ENCODE measurements at places on chromosomes 2 and 18.
A peak's percentile ranks its signal among the peaks of the same experiment; 100 is the strongest.

DNA sequence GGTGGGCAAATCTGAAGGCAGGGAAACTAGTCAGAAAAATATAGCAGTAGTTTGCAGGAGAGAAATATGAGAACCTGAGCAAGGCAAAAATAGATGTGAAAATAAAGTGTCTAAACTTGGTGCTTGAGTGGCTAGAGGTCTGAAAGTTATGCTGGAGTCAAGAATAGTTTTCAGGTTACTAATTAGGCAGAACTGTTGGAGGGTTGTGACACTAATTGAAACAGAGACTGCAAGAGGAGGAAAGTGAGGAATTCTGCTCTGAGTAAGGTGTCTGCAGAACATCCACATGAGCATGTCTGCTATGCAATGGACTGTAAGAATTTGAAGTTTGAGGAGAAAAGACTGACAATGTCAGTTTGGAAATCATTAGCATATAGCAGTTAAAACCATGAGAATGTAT, 444.0 kb upstream of the LRRTM1 start:
- DNase-seq = no peak

GRCh38 chr18:49481317-49481716, 5.7 kb downstream of the C18orf32 start:
- no peak for DNase-seq

DNA sequence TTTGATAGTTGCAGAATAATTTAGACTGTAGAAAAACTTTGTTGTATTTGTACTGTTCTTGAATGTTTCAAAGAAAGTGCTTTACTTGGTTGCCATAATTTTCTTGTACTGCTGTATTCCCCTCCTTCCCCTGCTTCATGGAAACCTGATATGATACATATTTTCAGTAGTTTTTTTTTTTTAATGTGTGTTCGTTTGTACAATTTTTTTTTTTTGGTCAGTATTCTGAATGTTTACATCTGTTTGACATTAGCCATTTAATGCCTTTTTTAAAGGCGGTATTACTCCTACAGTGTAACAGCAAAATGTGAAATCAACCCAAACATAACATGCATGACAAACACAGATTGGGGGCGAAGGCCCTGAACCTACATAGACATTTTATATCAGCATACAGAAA, 172.3 kb downstream of the ASXL3 start:
- DNase-seq = no peak

DNA sequence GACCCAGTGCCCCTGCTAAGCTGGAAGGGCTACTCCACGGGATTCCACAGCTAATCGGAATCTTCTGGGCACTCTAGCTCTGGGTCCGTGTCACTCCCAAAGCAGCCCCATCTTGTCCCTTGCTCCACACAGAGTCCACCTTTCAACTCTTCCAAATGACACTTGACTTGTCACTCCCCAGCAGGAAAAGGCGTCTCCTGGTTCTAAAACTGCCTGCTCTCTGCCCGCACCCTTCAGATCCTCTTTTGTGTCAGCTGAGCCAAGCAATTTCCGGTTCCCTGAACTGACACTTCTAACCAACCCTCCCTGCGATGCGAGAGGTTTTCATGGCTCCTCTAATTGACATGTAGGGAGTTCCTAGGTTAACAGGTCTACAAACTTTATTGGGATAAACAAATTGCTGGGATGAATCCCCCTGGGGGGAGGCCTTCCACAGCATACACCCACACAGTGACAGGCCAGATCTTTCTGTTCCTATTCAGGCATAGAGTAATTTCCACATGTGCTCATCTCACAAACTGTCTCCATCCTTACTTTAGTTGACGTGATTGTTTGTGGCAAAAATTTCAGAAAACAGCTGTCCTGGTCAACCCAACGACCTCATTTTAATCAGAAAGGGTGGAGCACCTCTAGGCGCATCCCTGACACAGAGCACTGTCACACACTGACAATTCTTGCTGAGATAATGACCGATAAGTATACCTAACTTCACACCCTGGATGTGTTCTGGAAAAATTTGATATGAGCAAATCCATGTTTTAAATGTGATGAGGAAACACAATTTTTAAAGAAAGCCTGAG, 104.9 kb downstream of the RBMS1 start:
- DNase-seq = peak; percentile 60

- peak; percentile 51 for DNase-seq
These were observed 253.7 kb upstream of the THUMPD2 start for GRCh38 chr2:40032650-40033319.

DNA sequence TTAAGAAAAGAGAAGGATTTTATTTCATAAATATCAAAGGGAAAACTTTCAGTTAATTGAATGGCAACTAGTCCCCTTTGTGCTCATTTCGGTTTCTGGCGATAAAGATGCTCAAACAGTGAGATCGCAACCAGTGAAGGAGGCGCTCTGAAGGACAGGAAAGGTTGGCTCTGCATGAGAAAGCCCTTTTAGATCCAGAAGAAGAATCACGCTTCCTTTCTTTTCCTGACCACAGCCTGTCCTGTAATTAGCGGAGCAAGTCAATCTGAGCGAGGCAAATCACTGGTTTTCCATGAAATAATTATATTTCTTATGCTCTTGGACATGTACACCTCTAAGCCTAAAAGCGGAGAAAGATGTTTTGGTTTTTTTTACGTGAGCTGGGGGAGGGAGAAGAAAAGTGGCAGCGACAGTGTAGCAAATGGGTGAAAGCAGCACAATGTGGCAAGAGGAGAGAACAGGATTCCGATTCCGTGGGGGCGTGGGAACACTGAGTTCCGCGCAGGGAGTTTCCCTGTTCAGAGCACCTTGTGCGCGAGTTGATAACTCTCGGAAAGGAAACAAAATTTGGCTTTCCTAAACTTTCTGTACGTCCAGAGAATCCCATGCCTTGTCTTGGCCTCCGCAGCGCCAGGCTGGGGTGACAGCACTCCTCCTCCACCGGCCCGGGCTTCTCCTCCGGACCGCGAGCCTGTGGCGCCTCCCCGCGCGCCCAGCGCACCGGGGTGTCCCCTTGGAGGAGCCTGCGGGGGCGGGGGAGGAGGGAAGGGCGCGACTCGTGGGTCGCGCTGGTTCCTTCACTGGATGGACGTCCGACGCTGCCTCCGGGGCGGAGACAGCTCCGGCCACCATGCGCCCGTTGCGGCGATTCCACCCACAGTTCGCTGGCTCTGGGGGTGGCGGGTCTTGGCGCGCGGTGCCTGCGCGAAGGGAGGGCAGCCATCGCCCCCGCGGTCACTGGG, 620 bp upstream of the SLC9A2 start:
- DNase-seq = no peak

DNA sequence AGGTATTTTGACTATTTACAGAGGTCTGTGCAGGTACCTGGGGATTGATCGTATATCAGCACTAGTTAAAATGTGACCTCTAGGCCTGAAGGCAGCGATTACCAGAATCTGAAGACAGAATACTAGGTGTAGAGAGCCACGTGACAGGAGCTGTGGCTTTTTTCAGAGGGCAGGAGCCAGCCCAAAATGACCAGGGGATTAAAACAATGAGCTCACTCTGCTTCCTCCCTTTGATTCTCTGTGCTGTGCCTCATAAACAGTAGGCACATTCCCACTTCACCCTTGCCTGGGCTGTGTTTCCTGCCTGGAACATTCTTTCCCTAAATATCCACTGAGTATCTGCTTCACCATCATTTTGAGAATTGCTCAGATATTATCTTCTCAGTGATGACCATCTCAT, 15.2 kb downstream of the ITGAV start:
- DNase-seq = no peak

DNA sequence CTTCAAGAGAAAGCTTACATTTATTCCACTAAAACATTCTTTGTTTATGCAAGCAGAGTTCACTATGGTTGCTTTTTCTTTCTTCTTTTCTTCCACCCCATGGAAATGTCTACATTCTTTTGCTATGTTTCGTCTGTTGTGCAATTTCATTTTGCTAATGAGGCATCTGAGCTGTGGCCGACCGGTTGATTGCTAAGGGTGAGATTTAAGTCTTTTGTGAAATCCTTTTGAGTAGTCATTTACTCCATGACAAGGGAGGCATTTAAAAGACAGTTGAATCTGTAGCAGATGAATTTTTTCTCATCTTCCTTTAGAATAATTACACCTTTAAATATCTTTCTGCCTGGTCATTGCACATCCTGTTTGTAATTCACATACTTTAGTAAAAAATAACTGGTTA, 324.1 kb upstream of the THUMPD2 start:
- no peak for DNase-seq

- no peak for DNase-seq
These were observed 115.9 kb upstream of the FOSL2 start for GRCh38 chr2:28276807-28277206.

DNA sequence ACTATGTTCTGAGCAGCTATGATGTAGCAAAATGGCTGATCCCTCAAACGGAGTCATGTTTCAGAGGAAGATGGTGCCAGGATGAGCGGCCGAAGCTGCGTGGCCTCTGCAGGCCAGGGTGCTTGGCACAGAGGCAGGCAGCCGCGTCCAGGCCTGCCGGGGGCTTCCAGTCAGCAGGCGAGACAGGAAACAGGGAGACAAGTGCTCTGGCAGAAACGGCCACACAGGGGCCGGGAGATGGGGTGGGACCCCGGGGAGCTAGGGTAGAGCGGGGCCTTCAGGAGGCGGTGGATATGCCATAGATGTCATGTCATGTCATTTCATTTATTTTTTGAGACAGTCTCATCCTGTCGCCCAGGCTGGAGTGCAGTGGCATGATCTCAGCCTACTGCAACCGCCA, 50.7 kb downstream of the EIPR1 start:
- no peak for DNase-seq

DNA sequence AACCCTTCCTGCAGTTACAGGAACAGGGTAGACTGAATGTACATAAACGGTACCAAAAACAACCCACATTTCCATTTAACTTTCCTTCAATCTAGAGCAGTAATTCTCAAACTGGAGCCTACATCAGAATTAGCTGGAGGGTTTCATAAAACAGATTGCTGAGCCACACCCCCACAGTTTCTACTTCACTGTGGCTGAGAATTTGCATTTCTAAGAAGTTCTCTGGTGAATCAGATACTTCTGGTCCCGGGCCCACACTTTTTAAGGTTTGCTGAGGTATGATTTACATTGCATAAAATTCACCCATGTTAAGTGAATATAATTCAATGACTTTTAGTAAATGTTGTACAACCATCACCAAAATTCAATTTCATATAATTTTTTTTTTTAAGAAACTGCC, 113.7 kb downstream of the SRBD1 start:
- DNase-seq = peak; percentile 42

- DNase-seq = no peak
These were observed 221.6 kb downstream of the LPIN1 start for GRCh38 chr2:11967946-11968465.

- no peak for DNase-seq
These were observed 24.4 kb upstream of the RAB31 start for GRCh38 chr18:9683418-9684396.

GRCh38 chr2:3289971-3290370, 87.6 kb downstream of the EIPR1 start:
- no peak for DNase-seq

GRCh38 chr2:148930046-148930775, 55.2 kb downstream of the KIF5C start:
- DNase-seq = no peak

DNA sequence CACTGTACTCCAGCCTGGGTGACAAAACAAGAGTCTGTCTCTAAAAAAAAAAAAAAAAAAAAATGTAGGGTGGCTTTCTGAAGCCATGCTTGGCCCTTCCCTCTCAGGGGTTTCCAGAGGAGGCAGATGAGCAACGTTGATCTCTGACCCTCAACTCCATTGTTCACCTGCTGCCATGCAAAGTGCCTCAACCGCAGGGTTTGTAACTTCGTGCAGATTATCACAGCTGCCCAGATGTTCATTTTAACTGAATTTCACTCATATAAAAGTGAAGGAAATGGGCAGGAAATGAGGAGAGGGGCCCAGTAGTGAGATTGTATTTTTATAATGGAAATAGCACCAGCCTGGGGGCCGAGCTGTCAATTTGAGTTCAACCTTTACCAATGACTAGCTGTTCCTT, 14.9 kb upstream of the B3GNT2 start:
- DNase-seq = no peak

GRCh38 chr2:229087843-229088516, 183.1 kb downstream of the PID1 start:
- DNase-seq = no peak

- no peak for DNase-seq
These were observed 249.4 kb downstream of the HDAC4 start for GRCh38 chr2:239151201-239152131.

DNA sequence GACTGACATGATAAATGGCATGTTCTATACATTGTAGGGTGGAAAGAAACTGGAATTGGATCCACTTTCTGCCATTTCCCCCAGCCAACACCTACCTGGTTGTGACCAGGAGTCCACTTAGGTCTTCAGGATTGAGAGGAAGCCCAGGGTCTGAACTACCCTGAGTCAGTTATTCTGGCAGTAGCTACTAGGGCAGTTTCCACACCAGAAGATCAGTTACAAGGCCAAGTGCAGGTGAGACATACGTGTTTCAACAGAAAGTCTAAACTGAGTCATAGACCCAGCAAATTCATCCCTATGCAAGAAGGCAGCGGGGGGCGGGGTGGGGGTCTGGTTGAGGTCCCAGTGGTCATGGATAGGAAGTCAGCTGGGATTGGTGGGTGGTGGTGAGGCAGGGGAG, 21.9 kb downstream of the ANTXR1 start:
- no peak for DNase-seq

DNA sequence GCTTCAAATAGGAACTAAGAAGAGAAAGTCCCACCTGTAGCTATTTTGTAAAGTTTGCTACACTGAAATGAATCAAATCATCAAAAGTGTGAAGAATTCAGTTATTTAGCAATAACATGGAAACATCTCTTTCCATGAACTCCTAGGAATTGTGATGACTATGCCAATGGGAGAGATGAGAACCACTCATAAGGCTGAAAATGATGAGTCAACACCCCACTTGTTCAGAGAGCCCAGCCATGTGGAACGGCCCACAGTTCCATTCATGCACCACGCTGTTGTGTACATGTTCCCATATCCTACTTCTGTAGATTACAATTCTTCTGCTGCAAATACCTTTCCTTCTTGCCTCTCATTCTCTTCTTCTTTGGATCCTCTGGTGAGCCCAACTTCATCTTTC, 645.5 kb upstream of the ID2 start:
- DNase-seq = no peak

GRCh38 chr18:39349801-39350200, 1784.2 kb upstream of the CELF4 start:
- DNase-seq = no peak

DNA sequence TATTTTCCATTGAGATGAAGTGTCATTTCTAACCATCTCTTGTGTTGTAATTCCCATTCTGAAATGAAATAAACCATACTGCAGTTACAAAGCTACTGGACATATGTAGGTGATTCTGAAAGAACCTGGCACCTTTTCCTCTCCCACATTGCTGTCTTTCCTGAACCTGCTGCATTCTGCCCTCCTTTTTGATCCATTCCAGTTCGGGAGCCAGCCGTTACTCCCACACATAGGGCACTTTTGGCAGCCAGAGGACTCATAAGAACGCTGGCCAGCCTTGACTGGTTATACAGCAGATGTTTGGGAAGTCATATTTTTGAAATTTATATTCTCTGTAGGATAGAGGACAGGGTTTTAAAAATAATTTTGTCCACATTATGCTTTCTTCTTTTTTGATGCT, 369.8 kb upstream of the CDH7 start:
- DNase-seq = no peak
